Activated T-cell treated with anti-CD3 and anti-CD28 coated beads, Interleukin-2, amount 50 U/mL, for 1 hour (primary cell): ENCODE measurements at places on chromosomes 12 and 14.

DNA sequence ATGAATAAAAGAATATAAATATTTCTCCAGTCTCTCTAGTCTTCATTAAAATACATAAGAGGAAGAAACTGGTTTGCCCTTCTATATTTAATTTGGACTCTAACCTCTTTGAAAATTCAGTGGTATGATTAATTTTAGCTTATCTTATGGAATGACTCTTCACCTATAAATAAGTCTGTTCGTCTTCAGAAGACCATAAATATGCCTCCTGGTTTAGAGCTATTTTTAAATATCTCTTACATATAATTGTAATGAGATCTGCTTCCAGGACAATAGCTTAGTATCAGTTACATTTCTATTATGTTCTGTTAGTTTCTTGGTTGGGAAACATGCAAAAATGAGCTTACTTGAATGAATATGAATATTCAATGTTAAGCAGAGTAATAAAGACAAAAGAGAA is 257.5 kb upstream of the HMGA2 start:
- no peak for DNase-seq

GRCh38 chr14:51743588-51744000 is 91.9 kb downstream of the FRMD6 start:
- DNase-seq = no peak

- DNase-seq = peak; percentile 39
Measured at GRCh38 chr14:103391048-103391447, 5.8 kb downstream of the MARK3 start.

DNA sequence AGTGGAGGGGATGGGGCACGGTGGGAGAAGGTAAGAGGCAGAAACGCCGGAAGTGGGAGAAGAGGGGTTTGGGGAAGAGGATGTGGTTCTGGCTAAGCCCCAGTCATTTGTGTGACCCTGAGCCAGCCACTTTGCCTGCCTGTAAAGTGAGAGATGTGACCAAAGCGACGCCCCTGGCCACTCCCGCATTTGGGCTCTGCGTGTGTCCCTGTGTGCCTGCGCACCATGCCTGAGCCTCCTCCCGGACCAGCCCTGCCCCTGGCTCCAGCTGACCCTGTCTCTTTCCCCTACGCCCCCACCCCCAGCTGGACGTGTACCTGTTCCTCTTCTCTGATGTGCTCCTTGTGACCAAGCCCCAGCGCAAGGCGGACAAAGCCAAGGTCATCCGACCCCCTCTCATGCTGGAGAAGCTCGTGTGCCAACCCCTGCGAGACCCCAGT is 8.0 kb downstream of the PLEKHG6 start:
- no peak for DNase-seq

- DNase-seq = no peak
Measured at GRCh38 chr12:43937947-43938346, 102.1 kb downstream of the TMEM117 start.

DNA sequence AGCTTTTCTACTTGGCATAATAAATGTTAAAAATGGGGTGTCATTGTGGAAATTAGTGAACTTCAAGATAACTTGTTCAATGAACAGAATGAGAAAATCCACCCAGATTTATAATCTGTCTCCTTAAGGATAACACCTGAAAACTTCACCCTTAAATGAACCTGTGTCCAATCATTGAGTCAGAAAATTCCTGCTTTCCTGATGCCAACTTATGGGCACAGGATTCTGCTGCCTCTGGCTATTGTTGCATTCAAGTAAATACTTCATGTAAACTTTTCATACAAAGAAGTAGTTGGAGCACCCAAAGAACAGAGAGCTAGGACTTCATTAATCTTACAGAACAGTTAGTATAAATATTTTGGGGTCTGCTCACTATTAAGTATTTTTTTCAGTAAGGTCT is 98.9 kb upstream of the PLEKHA5 start:
- DNase-seq = no peak

GRCh38 chr12:40028296-40028695 is 77.6 kb downstream of the SLC2A13 start:
- no peak for DNase-seq

- no peak for DNase-seq
Measured at GRCh38 chr12:120254809-120255208, 10.7 kb downstream of the PXN start.

GRCh38 chr12:80217011-80217535 is 117.7 kb downstream of the OTOGL start:
- DNase-seq = no peak

DNA sequence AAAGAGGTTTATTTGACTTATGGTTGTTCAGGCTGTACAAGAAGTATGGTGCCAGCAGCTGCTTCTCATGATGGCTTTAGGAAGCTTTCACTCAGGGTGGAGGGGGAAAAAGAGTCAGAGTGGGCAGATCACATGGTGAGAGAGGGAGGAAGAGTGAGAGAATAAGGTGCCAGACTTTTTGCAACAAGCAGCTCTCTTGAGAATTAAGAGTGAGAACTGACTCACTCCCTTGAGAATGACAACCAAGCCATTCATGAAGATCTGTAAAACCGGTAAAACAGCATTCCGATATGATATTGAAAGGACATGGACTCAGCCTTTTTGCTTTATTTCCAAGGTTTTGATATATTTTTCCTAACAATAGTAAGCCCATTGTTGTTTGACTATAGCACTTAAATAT is 501.2 kb downstream of the GALC start:
- DNase-seq = no peak

GRCh38 chr14:90534091-90534837 is 137.4 kb downstream of the CALM1 start:
- no peak for DNase-seq

DNA sequence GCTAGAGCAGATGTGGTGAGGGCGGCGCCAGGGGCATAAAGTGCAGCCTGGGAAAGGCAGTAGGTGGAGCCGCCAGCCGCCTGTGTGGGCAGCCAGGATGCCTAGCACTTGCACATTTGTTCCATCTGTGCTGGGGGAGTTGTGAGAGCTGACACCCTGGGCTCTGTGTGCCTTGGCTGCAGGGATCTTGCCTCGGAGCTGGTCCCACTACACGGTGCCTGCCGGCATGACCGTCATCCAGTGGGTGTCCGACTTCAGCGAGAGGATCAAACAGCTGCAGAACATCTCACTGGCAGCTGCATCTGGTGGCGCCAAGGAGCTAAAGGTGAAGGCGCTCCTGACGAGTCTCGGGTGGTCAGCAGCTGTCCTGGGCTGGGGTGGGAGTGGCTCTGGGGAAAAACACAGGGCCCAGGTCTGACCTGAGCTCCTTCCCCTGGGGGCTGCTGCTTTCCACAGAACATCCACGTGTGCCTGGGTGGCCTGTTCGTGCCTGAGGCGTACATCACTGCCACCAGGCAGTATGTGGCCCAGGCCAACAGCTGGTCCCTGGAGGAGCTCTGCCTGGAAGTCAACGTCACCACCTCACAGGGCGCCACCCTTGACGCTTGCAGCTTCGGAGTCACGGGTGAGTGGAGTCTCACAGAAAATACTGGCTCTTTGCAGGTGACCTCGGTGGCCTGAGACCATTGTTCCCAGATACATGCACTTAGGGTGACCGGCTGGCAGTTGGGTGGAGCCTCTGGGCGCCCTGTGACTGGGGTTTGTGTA is 37.4 kb downstream of the HSP90AA1 start:
- DNase-seq = no peak

GRCh38 chr12:27178255-27178654 is 65.8 kb upstream of the STK38L start:
- no peak for DNase-seq

GRCh38 chr12:80830533-80831088 is 107.1 kb downstream of the LIN7A start:
- no peak for DNase-seq

DNA sequence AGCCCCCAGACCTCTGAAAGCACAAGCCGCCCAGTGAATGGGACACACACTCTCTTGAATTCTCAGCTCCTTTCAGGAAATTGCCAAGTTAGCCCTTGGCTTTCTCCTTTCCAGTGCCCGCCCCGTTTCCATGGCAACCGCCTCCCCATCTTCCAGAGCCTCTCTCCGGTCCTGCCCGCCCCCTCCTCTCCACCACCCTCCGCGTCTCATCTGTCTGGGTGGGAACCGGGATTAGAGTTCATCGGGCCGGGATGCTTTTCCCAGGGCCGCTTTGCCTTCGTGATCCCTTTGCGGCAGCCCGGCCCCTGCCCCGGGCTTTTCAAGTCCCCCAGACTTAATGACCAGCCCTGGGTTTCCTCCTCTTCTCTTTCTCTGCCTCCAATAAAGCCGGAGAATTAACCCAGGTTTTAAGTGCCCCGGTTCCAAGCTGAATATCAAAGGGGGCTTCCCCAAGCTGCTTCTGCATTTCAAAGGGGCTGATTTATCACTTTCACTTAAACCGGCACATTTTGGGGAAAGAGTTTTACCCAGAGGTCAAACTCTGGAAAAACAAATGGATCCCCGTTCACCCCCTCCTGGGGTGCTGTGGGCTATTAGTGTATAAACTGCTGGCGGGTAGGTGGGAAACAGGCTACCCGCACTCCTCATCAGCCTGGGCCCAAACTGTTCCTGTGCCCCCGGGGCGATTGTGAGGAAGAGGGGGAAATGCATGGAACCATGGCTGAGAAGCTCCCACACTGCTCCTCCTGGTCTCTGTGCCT is 101.7 kb downstream of the ZFP36L1 start:
- no peak for DNase-seq

DNA sequence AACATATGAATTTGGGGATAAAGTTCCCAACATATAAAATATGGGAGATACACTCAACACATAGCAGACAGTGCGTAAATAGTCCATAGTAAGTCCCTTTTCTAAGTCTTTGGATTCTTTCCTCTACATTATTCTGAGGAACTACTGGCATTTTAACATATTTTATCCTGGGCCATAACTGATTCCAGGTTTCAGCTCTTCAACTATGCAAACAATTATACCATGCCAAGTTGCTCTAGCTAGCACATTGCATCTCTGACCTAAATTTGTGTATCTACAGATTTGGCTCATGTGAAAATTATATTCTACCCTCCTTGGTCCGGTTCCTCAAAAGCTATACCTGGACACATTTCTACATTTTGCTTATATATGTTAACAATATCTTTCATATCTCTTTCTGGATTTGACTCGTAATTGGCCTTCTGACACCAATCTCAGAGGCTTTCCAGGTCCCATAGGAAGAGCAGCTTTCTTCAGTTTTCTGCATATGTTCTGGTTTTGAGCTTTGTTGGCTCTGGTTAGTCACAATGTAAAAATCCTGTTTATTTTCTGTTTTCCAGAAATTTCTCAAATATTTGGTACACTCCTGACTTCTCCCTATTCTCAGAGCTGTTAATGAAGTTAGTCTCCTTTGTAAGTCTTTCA is 305.4 kb downstream of the BMP4 start:
- DNase-seq = no peak

- no peak for DNase-seq
Measured at GRCh38 chr12:115726691-115727090, 550.8 kb downstream of the MED13L start.

GRCh38 chr12:58202933-58203718 is 261.8 kb downstream of the ATP23 start:
- no peak for DNase-seq

- DNase-seq = no peak
Measured at GRCh38 chr14:77985211-77985615, 185.0 kb upstream of the NRXN3 start.

GRCh38 chr14:45070215-45070614 is 13.7 kb upstream of the PRPF39 start:
- DNase-seq = no peak

GRCh38 chr12:131674373-131674772 is 36.5 kb upstream of the SFSWAP start:
- DNase-seq = no peak

- no peak for DNase-seq
Measured at GRCh38 chr12:87120440-87120839, 864.2 kb upstream of the MGAT4C start.

- no peak for DNase-seq
Measured at GRCh38 chr14:75204116-75204515, 27.7 kb upstream of the TMED10 start.

GRCh38 chr12:27771481-27772327 is 8.3 kb upstream of the KLHL42 start:
- no peak for DNase-seq

- DNase-seq = no peak
Measured at GRCh38 chr14:75306927-75307699, 28.5 kb downstream of the FOS start.

- no peak for DNase-seq
Measured at GRCh38 chr12:4289998-4290790, 16.6 kb downstream of the CCND2 start.

- DNase-seq = no peak
Measured at GRCh38 chr12:132248453-132249167, 80.8 kb downstream of the GALNT9 start.
